Lower lobe of right lung (tissue), 2 donors: ENCODE measurements at places on chromosomes 1 and 21. TPM values are rescaled to one million over a fixed set of nuclear protein-coding genes. Genes with fewer than 3 reads are reported as not detected.

DNA sequence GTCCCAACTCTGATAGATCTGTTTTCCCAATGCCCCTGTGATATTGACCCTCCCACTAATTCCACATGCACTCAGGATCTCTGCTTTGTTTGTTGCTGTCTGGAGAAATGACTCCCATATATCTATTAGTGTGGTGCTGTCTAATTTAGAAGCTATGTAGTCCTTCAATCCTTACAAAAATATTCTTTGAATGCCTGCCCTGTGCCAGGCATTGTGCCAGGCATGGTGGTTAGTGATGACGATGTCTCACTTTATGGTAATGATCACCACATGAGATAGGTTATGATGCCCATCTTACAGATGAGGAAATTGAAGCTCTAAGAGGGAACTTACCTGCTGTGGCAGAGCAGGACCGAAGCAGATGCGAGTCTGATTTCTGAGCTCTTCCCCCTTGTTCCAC, 12.9 kb downstream of the MYOG start:
- no peak for DNase-seq

DNA sequence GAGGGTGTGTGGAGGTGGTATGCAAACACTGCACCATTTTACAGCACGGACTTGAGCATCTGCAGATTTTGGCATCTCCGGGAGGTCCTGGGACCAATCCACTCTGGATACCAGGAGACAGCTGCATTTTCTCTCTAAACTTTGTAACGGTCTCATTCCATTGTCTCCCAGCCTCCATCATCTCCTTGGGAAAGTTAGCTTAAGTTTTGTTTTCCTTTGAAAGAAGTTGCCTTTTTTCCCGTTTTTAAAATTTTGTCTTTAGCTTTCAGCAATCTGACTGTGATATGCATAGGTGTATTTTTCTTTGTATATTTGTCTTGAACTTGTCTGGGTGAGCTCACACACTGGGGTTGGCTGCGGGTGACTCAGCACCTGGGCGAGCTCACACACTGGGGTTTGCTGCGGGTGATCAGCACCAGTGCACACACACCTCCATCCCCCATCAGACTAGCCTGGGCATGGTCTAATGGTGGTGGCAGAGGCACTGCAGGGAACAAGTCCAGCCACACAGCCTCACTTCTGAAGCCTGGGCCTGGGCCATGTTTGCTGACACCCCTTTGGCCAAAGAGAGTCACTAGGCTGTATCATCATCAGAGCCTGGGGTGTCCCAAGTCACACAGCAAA, 32.1 kb upstream of the COL18A1 start:
- peak; percentile 24 for DNase-seq

DNA sequence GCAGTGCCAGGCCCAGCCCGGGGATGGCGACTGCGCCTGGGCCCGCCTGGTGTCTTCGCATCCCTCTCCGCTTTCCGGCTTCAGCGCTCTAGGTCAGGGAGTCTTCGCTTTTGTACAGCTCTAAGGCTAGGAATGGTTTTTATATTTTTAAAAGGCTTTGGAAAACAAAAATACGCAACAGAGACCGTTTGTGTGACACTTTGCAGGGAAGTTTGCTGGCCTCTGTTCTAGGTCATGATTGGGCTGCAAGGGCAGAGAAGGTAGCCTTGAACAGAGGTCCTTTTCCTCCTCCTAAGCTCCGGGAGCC, 719 bp downstream of the SOD1 start:
- DNase-seq: no peak

GRCh38 chr1:31632649-31633048, 12.0 kb downstream of the PEF1 start:
- DNase-seq: no peak

- DNase-seq: no peak
These were observed 2.4 kb upstream of the PPOX start for GRCh38 chr1:161163793-161164192.

DNA sequence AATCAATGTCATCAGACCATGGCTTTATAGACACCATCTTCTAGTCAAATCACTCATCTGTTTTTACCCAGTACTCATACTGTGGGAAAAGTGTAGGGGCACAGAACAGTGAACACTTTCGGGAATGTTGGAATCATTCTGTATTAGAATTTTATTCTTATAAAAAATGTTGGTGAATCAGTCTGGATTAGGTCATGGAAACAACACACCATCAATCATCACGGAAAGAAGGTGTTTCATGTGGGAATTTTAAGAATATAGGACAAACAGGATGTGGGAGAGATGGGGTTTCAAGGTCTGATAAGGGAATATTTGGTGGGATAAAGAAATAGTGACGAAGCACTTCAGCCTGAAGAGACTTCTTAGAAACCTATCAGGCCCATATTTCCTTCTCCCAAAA, 17.3 kb downstream of the GBP1 start:
- no peak for DNase-seq

The DYRK3 gene
- total RNA-seq: 6.4 TPM

The ATP13A2 gene
- 39.9 TPM for total RNA-seq

The SV2A gene
- 0.86 TPM for total RNA-seq

DNA sequence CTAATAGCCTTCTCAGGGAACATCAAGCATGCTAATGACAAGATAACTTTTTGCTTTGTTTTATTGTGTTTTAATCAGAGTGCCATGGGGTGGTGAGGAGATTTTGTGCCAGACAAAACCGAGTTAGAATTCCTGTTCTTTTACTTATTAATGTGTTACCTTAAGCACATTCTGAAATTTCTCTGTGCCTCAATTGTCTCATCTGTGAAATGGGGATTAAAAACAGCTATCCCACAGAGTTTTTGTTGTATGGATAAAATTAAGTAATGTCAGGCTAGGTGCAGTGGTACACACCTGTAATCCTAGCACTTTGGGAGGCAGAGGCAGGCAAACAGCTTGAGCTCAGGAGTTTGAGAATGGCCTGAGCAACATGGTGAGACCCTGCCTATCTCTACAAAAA, 138.0 kb downstream of the PROX1 start:
- no peak for DNase-seq

The CELA2B gene
- not detected for total RNA-seq

- DNase-seq: no peak
These were observed 494.7 kb upstream of the ADGRL2 start for GRCh38 chr1:81305997-81306452.

GRCh38 chr1:176897350-176898236, 266.9 kb downstream of the ASTN1 start:
- peak; percentile 62 for DNase-seq

The PDC gene
- not detected for total RNA-seq

The PTPRU gene
- 35.1 TPM for total RNA-seq

GRCh38 chr1:223224465-223224864, 81.4 kb upstream of the TLR5 start:
- DNase-seq: no peak

The TRIM67 gene
- not detected for total RNA-seq

GRCh38 chr1:30427545-30427944, 295.8 kb downstream of the MATN1 start:
- DNase-seq: no peak
